Stimulated activated CD4-positive, alpha-beta T cell treated with anti-CD3 and anti-CD28 coated beads, Interleukin-12 subunit alpha, Interleukin-12 subunit beta, amount 100 ng/mL, for 48 hours (primary cell): ENCODE measurements at places on chromosomes 1 and 21.
A peak's percentile ranks its signal among the peaks of the same experiment; 100 is the strongest.

- no peak for DNase-seq
These were observed 17.6 kb downstream of the SLC2A1 start for GRCh38 chr1:42940851-42941639.

DNA sequence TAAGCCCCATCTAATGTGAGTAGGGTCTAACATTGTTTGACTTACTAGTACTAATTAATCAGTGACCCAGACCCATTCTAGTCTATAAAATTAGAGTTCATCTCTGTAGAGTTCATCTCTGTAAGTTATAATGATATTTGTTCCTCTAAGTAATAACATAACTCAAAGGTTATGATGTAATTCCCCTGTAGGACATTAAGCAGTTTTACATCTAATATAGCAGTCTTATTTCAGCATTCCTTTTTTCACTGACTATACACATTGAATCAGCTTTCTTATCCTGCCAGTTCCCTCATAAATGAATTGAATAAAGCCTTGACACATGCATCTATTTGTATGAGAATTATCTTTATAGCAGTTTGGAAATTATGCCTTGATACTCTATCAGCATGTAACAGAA is 90.9 kb downstream of the SH3GLB1 start:
- no peak for DNase-seq

GRCh38 chr1:247494767-247495166 is 36.9 kb upstream of the OR2B11 start:
- no peak for DNase-seq

GRCh38 chr1:216346526-216346925 is 76.7 kb downstream of the USH2A start:
- DNase-seq: no peak

DNA sequence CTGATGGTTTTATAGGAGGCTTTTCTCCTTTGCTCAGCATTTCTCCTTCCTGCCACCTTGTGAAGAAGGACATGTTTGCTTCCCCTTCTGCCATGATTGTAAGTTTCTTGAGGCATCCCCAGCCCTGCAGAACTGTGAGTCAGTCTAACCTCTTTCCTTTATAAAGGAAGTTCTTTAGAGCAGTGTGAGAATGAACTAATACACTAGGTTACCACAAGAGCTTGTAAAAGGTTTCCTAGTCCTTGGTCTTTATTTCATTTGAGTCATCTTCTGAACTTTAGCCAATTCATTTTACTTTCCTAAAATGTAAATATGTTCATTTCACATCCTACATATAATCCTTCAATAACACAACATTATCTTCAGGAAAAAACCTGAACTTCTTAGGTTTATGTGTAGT is 365.3 kb downstream of the HHIPL2 start:
- no peak for DNase-seq

DNA sequence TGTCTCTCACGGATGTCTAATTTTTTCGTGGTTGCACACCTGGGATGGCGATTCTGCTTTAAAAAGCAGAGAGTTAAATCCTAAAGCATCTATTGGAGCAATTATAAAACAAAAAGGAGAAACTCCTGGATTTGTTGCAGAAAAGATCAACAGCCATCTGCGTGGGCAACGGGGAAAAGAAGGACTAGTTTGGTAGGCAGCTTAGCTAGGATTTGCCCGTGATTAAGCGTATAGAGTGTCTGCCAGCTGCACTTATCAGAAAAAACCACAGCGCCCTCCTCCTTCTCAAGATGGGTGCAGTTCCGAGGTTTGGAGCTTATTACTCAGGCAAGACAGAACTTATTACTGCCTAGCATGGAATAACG is 526 bp upstream of the SLC25A24 start:
- DNase-seq: peak; percentile 36

DNA sequence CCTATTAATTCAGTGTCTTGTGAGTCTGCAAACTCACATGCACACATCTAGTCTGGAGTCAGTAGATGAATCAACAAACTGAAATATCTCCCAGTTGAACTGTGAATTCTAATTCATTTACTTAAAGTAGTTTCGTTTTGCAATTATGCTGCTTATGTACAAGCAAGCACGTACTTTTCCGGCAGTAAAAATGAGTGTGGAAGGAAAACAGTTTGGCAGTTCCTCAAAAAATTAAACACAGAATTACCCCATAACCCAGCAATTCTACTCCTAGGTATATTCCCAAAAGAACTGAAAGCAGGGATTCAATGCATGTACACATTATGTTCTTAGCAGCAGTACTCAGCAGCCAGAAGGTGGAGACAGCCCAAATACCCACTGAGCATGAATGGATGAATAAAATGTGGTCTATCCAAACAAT is 49.3 kb downstream of the GNB1 start:
- DNase-seq: no peak

DNA sequence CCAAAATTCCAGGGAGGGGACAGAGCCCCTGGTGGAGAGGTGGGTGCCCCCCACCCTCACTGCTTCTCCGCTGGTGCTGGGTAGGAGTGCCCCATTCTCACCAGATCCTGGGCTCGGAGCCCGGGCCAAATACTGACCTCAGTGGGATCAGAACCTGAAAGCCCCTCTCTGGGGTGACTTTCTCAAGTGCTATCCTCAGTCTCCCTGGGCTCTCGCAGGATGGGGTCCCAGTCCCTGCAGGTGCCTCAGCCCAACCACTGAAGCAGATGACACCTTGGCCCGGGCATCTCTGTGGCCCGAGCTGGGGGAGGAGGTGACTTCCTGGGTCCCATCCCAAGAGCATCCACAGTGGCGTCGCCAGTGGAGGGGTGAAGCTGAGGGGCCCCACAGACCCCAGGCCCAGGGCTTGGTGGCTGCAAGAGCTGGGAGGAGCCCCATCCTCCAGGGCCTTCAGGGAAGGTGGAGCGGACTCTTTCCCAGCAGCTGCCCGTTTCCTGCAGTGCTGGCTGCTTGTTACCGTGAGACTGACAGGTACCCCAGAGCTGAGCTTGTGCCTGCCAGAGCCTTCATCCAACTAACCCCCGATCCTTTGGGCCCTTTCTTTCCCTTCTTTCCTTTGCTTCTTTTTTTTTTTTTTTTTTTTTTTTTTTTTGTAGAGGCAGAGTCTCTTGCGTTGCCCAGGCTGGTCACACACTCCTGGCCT is 3.9 kb upstream of the FNDC10 start:
- no peak for DNase-seq

DNA sequence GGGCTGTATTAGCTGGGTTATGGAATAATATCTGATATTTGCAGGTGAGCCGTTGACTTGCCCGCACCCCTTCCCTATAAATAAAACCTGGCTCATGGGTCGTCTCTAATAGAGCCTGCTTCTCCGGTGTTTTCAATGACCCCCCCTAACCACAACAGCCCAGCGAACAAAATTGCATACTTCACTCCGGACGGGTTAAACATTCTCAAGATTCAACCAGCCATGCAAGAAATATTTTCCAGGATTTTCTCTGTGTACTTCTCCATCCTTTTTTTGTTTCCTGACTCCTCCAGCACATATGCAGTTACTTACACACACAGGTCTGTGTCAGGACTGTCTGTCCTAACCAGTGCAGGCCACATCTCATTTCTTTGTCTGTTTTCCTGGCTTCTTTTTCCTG is 267.7 kb downstream of the ZNF648 start:
- DNase-seq: no peak

DNA sequence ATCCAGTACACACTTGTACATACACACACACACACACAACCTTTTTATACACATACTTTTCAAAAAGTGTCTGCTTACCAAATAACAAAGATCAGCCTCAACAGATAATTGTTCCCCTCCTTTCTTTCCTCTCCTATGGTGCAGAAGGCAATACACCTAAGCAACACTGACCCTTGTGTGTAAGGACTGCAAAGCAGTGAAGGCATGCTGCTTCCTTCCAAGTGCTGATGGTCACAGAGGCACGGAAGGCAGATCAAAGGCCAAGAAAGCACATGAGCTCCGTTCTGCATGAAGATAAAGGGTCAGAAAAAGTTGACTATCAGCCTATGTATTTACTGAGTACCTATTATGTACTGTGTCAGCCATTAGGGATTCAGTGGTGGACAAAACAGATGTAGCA is 168.8 kb downstream of the TNR start:
- no peak for DNase-seq

- DNase-seq: no peak
These were observed 5.6 kb downstream of the MAP10 start for GRCh38 chr1:232810856-232811255.

- DNase-seq: no peak
These were observed 73.2 kb downstream of the GRIK3 start for GRCh38 chr1:36961062-36961615.

DNA sequence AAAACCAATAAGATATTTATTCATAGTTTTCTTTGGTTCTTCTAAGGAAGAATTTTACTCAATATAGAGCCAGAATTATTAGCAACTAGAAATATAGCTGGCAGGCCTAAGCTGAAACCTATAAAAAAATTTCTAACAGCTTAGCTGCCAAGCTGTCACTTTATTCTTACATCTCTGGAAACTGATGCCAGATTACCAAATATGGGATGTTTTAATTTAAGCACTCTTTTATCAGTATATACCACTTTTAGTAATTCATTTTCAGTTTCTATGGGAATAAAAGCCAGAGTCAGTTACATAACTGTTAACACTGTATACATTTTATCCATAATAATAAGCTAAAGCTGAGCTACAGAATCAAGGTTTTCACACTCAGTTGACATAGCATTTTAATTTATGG is 68.7 kb upstream of the MPC2 start:
- DNase-seq: no peak

- DNase-seq: no peak
These were observed 5.6 kb upstream of the CTPS1 start for GRCh38 chr1:40973912-40974311.

DNA sequence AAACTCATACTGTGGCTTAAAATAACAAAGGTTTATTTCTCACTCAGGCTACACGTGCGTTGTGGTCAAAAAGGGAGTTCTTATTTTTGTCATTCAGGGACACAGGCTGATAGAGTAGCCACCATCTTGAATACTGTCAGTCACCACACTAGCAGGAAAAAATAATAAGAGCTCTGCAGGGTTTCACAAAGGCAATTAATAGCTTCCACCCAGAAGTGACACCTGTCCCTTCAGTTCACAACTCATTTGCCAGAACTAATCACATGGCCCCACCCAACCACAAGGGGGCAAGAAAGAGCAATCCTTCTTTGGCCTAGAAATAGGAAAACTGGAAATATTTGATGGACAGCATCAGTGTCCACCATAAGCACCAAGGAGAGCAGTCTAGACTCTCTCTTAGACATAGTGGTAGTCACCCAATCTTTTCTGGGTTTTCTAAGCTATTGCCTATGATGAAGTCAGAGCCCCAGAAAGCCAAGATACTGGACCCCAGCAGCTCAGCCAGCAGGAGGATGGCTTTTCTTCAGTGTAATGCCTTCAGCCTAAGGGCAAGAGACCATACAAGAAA is 8.2 kb downstream of the HAPLN2 start:
- DNase-seq: no peak

DNA sequence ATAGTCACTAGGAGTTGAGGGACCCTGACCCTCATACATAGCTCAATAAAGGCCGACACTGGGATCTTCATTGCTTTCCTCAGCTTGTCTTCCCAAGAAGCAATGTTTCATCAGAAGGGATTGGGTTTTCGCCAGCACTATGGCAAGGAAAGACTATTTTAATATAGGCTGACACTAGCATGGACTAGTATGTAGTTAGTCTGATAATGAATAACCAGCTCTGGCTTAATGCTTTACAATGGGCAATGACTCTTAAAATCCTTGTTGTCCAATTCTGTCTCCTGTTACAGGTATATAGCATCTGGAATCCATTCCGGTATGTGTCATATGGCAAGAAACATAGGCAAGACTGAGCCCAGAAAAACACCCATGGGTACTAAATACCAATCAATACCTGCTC is 15.3 kb upstream of the SYT2 start:
- DNase-seq: no peak

GRCh38 chr21:25638660-25639550 is at the start of gene JAM2:
JAM2 (plus strand) TSS chr21:25639258; CDS start chr21:25639822, 564 bp downstream.
- DNase-seq: no peak

GRCh38 chr1:150022357-150022756 is 11.8 kb upstream of the OTUD7B start:
- no peak for DNase-seq

GRCh38 chr1:82483146-82483545 is 682.4 kb downstream of the ADGRL2 start:
- DNase-seq: no peak

DNA sequence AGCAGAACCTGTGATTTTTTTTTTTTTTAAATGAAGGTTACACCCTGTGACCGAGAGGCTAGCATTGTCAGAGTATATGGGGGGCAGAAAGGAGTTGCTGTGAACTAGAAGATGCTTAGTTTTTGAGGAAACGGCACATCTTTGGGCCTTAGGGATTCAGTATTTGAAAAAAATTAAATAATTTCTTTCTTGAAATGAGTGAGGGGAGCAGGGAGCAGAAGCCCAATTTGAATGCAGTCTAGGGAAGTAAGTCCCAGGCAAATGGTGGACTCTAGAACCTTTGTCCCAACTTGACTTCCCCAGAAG is 42.9 kb downstream of the PEX14 start:
- no peak for DNase-seq

DNA sequence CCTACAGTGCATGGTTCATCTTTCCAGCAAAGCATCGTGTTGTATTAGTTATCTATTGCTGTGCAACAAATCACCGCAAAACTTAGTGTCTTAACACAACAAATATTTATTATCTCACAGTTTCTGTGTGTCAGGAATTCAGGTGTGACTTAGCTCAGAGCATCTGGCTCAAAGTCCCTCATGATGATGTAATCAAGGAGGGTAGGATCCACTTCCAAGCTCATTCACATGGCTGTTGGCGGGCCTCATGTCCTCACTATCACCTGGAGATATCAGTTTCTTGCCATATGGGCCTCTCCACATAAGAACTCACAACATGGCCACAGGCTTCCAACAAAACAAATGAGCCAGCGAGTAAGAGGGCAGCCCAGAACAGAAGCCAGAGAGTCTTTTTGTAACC is 135.6 kb upstream of the GJB5 start:
- DNase-seq: no peak

DNA sequence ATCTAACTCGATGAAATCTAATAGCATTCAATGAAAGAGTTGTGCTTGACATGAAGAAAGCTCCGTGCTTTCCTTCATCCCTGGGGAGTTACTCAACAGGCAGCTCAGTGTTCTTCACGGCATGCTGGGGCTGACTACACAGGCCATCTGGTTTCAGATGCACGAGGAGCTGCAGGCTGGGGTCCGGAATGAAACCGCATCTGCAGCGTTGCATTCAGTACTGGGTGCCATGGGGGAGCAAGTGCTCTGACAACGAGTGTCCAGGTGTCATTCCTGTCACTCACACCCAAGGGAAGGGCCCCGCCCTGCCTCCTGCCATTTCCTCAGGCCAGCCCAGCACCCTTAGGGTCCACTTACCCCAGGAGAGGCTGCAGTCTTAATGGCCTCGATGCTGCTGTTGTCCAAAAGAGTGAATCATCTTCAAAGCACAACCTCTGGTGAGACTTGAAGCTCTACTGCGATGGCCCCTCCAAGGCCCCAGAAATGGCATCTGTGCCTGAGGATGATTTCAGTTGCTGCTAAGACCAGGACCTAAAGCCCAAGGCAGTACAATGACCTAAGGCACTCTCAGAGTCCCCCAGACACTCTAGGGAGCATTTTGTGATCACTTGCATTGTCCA is 61.4 kb downstream of the STUM start:
- no peak for DNase-seq
